ENCODE measurements at places on chromosomes 3 and 15.
A peak's percentile ranks its signal among the peaks of the same experiment; 100 is the strongest.

GRCh38 chr3:126081618-126082361 lies 2.1 kb downstream of the SLC41A3 start:
- DNase-seq, result no peak

DNA sequence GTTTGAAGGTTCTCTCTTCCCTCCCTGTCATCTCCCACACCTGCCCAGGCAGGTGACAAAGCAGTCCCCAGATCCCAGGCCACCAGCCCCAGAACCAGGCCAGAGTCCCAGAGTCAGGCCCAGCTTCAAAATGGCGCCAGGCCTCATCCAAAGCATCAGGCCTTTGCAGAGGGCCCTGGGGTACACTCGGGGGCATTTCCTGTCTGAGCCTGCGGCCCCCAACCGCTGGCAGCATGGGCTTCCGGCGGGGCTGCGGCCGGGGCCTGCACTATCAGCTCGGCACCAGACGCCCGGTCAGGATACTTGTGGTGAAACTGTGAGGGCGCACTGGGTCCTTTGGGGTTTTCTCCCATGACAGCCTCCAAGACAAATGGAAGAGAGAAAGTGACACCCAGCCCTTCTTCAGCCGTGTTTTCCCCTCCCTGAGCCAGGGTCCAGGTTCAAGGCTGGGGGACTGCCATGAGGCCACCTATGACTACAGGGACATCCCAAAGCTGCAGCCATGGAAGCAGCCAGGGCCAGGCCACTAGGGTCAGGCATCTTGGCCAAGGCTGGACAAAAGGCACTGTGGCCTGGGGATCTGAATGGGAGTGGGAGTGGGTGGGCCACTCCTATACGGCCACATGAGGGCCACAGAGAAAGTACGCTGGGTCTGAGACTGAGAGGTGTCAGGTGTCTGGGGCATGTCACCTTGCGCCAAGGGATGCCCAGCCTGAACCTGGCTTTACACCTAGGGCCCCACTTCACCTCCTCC lies 33.9 kb downstream of the RPN1 start:
- DNase-seq, result no peak

DNA sequence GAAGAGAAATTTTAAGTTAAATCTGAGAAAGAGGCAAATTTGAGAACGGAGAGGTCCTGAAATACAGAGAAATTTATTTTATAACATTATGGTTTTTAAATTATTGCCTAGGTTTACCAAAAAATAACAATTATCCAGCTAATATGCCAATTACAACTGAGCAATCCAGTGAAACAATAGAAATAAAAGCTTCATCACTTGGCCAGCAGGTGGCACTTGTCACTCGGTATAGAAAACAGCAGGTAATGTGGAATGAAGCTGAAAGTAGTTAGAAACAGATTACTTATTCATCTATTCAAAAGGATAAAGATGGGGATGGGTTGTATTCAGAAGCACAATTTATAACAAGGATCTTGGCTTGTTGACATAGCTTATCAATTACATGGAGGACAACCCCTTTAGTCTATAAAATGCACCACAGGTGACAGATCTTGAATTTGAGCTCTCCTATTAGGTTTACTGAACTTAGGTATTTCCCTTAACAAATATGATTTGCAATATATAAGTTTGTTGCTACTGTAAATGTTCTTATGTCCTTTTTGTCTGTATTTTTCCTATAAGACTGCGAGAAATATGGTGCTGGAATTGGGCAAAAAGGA lies 70.1 kb upstream of the GUCA1C start:
- peak; percentile 13 for DNase-seq

- DNase-seq, result no peak
Measured at GRCh38 chr15:69410248-69410874, 3.8 kb upstream of the KIF23 start.

DNA sequence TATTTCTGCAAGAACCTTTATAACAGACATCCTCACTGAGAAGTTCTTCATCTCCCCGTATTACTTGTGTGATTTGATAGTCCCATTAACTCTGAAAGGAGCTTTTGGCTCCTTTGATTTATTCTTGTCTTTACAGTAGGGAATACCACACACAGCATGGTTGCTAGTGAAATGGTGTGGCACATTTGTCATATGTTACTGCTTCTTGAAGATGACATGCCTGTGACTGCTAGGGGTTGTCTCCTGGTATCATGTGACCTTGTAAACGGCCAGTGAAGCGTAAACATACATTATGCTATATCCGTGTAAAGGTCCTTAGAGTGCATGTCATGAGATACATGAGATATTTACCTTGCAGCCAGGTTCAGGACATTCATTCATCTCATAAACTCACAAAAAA lies 197.9 kb downstream of the RYR3 start:
- no peak for DNase-seq

DNA sequence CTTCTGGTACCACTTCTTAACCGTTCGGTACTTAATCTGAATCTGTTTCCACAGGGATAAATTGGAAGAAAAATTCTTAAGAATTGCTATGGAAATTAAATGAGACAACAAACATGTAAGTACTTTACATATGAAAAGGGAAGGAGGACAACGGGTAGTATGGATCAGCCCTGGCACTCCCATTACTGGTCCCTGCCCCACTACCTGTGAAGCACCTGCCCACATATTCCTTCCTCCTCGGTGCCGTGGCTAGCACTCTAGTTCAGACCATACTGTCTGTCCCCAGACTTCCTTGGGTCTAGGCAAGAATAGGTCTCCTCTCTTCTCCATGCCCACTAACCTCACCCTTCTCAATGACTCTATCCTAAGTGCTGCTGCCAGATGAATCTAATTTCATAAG lies 46.2 kb downstream of the SHQ1 start:
- DNase-seq, result no peak

GRCh38 chr3:139238281-139239030 lies 105.4 kb upstream of the MRPS22 start:
- DNase-seq, result peak; percentile 30

- DNase-seq, result no peak
Measured at GRCh38 chr15:88391006-88391405, 76.2 kb downstream of the MRPL46 start.

GRCh38 chr15:76979996-76980520 lies 14.9 kb upstream of the PSTPIP1 start:
- DNase-seq, result no peak

- DNase-seq, result no peak
Measured at GRCh38 chr15:40243126-40243810, 4.4 kb downstream of the PAK6 start.

DNA sequence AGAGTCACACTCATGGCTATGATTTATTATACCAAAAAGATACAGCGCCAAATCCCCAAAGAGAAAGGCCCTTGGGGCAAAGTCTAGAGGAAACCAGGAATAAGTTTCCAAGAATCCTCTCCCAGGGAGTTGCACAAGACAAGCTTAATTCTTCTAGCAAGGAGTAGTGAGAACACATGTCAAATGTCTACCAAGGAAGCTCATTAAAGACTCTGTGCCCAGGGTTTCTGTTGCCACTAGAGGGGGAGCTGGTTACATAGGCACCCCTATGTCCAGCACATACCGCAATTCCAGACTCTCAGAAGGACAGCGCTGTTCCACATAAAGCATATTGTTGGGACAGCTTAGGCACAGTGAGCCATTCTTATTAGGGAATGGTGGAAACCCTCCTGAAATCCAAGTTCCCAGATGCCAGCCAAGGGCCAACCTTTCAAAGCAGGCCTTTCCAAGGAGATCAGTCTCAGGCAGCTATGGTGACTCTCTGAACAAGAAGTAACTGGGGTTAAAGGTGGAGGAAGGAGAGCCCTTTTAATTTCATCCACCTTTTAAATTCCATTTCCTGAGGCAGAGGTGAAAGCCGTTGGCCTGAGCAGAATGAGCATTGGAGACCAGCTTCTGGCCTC lies 194.2 kb downstream of the UACA start:
- peak; percentile 70 for DNase-seq

DNA sequence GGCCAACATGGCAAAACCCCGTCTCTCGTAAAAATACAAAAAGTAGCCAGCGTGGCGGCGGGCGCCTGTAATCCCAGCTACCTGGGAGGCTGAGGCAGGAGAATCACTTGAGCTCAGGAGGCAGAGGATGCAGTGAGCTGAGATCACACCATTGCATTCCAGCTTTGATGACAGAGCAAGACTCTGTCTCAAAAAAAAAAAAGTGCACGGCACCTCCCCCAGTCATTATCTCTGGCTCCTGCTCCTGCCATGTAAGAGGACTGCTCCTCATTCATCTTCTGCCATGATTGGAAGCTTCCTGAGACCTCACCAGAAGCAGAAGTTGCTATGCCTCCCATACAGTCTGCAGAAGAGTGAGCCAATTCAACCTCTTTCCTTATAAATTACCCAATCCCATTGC lies 4.0 kb upstream of the ALG1L2 start:
- DNase-seq, result no peak

GRCh38 chr3:117540597-117540996 lies 831.0 kb downstream of the TUSC7 start:
- no peak for DNase-seq

DNA sequence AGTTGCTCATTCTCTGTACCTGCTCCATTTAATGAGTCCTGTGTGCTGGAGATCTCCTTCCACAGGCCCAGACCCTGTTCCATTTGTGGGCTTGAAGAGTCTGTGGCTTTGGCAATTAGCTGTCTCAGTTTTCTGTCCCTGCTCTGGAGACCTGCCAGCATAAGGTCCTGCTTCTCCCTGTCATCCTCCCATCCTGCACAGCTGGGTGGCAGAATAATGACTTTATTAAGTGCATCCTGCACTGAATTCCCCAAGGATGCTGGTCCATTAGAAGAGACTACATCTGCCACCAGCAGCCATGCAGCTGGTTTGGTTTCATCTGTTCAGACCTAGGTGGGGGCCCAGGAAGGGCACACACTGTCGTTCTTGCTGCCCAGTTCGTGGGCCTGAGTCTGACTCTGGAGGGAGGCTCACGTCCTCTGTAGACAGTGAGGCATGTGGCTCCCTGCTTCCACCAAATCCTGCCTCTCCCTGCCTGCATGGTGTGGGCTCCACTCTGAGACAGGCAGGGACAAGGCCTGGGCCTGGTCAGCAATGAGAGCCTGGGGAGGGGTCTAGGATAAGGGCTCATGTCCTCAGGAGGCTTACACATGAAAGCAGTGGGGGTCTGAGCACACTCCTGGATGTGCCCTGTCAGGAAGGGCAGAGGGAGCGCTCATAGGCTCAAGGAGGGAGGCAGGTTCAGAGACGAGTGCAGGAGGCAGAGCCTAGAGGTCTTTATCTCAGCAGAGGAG lies 78.4 kb upstream of the PRR23E start:
- DNase-seq, result no peak

DNA sequence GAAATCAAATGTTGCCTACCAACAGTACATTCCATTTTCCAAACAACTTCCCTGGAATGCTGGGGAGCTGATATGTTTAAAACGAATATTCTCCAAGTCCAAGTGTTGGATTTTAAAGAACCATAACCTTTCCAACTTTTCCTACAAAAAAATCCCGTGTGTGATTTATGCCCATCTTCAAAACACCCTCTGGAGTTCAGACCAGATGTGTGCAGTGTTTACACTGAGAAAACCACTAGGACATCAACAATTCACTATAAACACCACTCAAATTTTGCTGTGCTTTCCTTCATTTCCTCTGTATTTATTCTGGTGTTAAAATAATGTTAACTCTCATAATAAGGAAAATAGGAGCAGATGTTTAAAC lies 2.4 kb downstream of the VGLL4 start:
- peak; percentile 42 for DNase-seq

DNA sequence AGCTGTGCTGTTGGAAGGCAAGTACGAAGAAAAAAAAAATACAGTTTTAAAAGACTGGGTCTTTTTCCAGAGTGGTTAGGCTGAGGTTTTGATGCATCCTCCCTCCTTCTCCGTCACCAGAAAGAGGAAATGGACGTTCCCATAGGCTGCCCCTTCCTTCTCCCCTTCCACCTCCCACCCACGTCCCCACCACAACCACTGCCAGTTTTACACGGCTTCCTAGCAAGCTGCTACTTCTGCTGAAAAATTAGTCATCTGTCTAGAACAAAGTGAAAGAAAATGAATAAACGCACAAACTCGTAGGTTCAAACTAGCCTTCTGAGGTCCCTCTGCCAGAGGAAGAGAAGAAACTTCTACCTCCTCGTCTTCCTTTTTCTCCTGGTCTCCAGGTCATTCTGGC lies 71.6 kb upstream of the RPL35A start:
- DNase-seq, result no peak

- DNase-seq, result no peak
Measured at GRCh38 chr15:32981536-32981935, 213.0 kb downstream of the FMN1 start.

- no peak for DNase-seq
Measured at GRCh38 chr3:55946574-55947160, 459.6 kb upstream of the WNT5A start.

GRCh38 chr15:81182031-81182755 lies 14.5 kb upstream of the IL16 start:
- no peak for DNase-seq

DNA sequence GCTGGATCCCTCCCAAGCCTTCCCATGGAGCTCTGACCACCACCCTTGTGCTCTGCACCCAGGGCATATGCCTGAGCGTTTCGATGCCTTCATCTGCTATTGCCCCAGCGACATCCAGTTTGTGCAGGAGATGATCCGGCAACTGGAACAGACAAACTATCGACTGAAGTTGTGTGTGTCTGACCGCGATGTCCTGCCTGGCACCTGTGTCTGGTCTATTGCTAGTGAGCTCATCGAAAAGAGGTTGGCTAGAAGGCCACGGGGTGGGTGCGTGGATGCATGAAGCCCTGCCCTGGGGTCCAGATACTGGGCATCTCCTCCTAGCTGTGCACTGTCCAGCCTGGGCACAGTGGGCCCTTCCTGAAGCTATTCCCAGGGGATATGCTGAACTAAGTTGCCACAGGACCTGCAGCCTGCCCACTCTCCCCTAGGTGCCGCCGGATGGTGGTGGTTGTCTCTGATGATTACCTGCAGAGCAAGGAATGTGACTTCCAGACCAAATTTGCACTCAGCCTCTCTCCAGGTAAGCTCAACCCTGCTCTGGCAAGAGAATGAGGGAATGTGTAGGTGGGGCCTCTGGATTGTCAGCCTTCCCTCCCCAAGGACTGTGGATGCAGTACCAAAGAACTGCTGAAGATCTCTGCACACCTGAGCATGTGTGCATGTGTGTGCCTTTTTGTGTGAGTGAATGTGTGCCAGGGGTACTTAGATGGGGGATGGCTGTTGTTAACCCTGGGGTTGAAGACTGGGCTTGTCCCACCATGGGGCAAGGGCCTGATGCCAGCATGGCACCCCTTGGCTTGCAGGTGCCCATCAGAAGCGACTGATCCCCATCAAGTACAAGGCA lies 2.1 kb downstream of the MYD88 start:
- DNase-seq, result no peak

- no peak for DNase-seq
Measured at GRCh38 chr3:22720596-22720995, 482.5 kb upstream of the UBE2E2 start.

GRCh38 chr3:131616719-131617118 lies 113.9 kb upstream of the MRPL3 start:
- no peak for DNase-seq

- DNase-seq, result peak; percentile 86
Measured at GRCh38 chr15:45640616-45641015, 5.8 kb downstream of the SQOR start.

DNA sequence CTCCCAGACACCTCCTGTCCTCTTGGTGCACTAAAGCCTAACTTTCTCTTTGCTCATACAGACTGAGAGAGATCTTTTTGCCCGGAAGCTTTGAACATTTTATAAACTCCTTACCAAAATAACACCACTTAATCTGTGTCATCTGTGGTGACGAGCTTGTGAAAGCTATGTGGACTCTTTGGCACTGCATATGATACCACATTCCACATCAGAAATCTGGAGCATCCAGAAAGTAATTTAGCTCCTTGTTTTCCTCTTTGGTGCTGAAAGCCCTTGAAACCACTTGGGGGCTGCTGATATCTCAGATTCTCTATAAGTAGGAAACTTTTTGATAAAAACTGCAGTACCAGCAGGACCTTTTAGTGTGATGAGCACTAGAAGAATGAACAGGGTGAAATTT lies 128.3 kb downstream of the ALCAM start:
- peak; percentile 30 for DNase-seq
